ENCODE measurements at places on chromosomes 3 and 15. TPM values are rescaled to one million over a fixed set of nuclear protein-coding genes. Genes with fewer than 3 reads are reported as not detected.

DNA sequence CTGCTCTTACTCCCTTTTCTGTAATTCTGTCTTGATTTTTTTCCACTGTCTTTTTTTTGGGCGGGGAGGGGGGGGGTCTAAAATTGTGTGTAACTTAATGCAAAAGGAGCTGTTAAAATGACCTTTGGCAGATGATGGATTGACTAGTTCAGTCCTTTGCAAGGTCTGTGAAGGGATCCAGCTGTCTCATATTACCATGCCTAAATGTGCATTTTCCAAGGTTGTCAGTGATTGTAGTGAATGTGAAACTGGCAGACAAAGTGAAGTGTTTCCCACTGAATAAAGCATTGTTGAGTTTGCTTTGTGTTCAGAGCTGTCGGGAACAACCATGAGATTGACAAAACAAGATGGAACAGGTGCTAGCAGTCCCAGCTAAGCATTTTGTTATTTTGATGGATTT, 110.1 kb upstream of the SKOR1 start:
- DNase-seq: no peak

The ISL2 gene
- 0.76 TPM for total RNA-seq

The BTLA gene
- total RNA-seq: not detected

DNA sequence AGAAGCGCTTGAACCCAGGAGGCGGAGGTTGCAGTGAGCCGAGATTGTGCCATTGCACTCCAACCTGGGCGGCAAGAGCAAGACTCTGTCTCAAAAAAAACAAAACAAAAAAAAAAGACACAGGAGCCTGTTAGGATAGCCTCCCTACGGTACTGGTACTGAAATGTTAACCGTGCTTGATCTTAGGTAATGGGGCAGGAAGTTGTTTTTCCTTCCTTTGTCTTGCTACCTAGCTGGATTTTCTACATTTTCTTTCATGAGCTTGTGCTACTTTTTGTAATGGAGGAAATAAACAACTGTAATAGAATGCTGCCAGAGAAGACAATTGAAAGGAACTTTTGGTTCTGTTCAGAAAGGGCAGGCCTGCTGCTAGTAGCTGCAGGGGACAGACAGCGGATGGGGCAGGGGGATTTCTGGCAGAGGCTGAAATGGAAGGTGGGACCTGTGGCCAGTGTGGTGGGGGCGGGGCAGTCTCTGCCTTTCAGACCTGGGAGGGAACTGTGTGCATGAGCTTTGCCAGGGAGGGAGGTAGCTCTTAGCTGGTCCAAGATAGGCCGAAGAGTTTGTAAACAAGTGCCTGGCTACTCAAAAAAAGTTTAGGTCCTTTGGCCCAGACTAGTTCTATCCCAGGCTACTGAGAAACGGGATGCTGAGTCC, 49.0 kb upstream of the SEMA4B start:
- DNase-seq: no peak

DNA sequence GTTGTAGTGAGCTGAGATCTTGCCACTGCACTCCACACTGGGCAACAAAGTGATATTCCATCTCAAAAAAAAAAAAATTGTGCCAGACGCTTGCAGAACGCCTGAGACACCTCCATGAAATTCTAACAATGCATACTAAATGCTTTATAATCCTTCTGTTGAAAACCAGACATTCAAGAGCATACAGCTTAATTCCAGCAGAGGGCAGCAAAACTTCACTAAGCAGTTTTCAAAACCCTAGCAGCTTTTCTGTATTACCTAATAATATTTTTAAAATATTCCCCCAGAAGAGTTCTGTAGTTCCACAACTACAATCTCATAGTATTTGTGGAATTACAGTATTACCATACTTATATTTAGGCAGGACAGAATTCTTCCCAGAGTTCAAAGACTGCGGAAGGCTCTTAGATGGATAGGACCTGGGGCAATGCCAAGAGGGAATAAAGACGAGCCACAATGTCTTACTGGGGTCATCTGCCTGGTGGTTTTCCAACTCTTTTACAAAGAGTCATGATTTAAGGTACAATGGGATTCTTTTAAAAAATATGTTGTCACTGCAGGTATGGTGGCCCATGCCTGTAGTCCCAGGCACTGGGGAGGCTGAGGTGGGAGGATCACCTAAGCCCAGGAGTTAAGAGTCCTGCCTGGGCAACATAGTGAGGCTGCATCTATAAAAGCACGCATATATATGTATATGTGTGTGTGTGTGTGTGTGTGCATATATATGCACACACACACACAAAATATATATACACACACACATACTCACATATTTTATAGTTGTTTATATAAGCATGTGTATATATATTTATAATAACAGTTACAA, 19.6 kb upstream of the TASOR start:
- no peak for DNase-seq

The AGBL1 gene
- 0.56 TPM for total RNA-seq

DNA sequence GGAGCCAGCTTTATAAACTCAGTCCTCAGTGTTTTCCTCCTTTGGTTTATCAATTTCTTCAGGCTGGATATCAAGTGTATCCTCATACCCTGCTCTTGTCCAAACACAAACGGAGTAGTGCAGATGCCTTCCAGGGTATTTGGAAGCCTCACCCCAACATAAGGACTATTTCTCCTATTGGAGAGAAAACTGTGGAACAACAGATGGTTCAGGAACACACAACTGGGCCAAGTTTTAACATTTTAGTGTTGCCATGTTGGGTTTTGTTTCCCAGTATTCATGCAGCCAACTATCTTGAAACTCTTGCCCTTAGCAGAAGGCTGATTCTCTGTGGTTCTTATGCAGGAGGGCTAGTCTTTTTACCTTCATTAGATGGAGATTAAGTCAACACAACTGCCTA, 398.1 kb downstream of the GABRB3 start:
- no peak for DNase-seq
